Tibial nerve (tissue), 4 donors: ENCODE measurements at places on chromosomes 3 and 15. TPM values are rescaled to one million over a fixed set of nuclear protein-coding genes. Genes with fewer than 3 reads are reported as not detected.

DNA sequence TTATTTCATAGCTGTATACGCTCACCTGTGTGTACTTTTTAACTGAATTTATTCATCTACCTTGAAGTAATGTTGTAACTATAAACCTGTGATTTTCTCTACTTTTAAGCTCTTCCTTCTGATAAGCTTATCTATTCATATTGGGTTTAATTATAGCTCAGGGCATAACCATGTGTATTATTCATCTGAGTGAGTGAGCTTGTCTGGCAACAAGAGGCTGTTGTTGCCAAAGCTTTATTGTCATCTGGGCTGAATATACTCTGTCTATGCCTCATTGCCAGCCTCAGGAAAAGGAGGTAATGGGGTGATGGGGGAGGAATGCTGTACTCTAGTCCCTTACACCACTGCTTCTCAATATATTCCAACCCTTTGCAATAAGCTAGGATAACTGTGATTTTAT, 292.4 kb downstream of the UBE2E2 start:
- DNase-seq: no peak

DNA sequence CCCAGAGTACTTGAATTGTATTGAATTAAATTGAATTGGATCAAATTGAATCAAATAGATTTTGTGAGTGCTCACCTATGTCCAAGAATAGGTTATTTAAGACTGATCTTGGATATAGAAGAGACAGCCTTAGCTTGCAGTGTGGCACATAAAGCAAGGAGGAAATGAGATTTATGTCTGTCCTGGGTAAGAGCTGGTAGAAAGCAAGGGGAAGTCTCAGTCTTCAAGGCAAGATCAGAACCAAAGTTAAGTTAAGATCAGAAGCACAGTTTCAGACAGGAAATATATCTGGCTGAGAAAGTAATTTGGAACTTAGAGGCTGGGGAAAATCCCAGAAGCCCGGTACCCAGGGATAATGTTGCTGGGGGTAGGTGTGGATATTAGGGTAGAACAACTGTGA, 244.4 kb upstream of the ARPP21 start:
- no peak for DNase-seq

DNA sequence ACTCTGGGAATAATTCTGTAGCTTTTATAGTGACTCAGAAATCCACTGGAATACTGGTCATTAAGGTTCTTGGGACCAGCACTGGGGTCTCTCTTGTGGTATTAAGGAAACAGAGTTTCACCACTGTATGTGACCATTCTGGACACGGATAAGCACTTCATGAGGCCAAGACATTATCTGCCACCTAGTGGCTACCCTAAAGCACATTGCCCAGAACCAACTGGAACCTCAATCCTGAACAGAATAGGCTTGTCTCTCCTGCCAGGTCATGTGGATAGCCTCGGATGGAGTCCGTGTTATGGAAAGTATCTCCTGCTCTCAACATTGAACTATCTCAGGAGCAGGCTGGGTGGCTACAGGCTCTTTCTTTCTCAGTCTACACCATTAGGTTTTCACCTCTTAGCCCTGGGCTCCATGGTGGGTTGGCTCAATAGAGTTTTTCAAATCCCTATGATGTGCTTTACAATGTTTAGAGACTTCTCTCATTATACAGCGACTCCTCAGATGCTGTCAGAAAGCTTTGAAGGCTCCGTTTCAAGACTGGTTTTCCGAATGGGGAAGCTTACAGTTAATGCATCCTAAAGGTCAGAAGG, 167.6 kb upstream of the ST8SIA2 start:
- DNase-seq: no peak

DNA sequence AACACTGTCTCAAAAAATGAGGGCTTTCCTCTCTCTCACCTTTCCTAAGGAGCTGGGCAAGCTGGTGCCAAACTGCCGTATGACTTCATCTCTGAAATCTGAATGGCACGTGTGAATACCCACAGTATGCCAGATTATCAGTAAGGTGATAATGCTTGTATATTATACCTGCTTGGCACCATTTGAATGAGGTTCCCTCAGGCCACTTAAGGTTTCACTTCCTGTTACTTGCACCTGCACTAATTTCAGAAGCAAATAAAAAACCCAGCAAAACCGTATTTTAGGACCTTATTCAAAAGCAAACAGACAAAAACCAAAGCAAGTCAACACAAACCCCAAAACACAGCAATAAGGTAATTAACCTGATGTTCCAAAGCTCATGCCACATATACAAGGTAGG, 19.7 kb downstream of the FOXP1 start:
- no peak for DNase-seq

DNA sequence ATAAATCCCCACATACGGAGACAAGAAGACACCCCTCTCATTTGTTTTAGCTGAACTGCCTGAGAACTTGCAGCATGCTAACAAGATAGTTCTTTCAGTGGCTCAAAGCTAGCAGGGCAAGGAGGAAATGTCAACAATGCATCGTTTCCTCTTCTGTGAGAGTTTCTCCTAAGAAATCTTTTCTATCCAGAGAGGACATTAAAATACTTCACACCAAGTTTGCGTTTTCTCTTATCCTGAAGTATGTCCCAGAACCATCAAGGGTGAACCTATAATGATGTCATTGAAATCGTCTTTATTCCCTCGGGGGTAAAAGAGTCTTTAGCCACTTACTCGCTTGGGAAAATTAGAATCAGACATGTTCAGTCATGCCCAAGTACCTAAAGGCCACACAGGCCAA, 541.7 kb upstream of the MDFIC2 start:
- no peak for DNase-seq

- DNase-seq: no peak
Observed at GRCh38 chr3:156637480-156638022, 36.8 kb upstream of the TIPARP start.

DNA sequence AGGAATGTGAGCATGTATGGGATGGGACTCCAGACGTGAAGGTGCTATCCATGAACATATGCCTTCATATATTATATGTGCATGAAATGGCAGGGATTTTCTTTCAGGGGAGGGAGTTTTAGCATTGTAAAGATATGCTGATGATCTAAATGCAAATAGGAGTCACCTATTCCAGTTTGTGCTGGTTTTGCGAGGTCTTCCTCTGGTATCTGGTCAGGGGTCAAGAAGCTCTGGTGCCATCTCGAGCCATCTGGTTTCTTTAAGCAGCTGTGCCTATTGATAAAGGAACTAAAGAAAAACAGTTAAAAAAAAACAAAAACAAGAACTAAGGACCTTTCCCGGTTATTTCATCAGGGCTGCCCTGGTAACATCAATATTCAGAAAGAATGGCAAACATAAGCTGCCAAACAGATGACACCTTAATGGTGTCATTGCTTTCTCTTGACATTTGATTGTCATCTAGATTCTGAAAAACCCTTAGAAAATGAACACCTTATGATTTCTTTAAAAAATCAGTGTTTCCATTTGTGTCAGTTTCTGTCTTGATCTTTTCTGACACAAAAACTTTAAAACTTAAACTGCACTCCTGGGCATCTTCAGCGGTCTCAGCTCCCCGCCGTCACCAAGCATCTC, 22.7 kb downstream of the APH1B start:
- no peak for DNase-seq

DNA sequence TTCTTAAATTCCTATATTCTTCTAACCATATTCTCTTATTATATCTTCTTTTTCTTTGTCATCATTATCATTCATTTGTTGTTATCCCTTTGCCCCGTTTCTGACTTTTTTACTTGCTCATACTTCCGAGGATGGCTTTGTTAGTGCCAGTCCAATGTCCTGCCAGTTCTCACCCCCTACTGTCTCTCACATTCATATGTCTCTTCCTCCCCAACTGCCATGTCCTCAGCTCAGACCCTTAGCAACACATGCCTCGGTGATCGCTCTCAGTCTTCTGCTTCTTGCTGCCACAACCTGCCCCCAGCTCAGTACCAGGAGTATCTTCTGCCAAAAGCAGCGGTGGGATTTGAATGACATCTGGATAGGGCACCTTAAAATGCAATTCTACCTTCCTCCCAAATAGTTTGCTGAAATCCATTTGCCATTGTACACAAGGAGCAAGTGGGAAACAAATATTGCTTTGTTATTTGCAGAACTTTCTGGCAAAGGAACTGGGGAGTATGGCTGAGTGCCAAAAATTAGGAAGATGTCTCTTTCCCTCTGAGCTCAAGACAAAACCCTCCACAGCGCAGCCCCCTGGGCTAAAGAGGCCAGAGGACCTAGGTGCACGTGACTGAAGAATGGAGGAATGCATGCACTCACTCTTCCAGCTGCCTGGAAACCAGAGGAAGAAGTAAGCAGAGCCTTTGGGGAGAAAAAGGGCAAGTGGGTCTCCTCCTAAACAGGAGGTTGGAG, 57.7 kb upstream of the CTNNB1 start:
- no peak for DNase-seq

GRCh38 chr3:30083315-30083714, 523.1 kb upstream of the TGFBR2 start:
- no peak for DNase-seq

GRCh38 chr15:85589851-85590250, 204.9 kb downstream of the KLHL25 start:
- no peak for DNase-seq

DNA sequence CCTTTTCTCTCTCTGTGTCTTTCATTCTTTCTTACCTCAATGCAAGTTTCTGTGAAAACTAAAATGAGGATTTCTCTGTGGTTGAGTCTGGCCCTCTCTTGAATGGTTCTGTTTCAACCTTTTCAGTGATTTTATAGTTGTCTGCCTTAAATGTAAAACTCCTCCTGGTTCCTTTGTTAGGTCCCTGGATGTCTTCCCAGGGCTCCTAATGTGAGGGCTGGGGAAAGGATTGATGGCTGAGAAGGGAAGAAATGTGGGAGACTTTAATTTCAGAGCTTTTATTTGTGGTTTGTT, 90.6 kb upstream of the GRM7 start:
- DNase-seq: no peak

GRCh38 chr3:82461049-82461889, 699.8 kb upstream of the GBE1 start:
- DNase-seq: no peak

DNA sequence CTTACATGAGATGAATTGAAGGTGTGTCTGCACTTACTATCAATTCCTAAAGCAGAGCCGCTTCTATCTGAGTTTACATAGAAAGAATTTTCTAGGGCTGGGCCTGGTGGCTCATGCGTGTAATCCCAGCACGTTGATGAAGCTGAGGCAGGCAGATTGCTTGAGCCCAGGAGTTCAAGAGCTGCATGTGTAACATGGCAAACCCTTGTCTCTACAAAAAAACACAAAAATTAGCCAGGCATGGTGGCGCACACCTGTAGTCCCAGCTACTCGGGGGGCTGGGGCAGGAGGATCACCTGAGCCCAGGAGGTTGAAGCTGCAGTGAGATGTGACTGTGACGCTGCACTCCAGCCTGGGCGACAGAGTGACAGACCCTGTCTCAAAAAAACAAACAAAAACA, 18.1 kb upstream of the ATP13A3 start:
- DNase-seq: no peak

- DNase-seq: no peak
Observed at GRCh38 chr15:58856086-58856485, 77.4 kb downstream of the SLTM start.

GRCh38 chr3:159944781-159945180, 43.9 kb upstream of the IL12A start:
- DNase-seq: no peak

GRCh38 chr15:90184119-90184785, 16.9 kb upstream of the SEMA4B start:
- peak; percentile 73 for DNase-seq

PAK6 gene
- total RNA-seq: not detected

ROPN1B gene
- 8.8 TPM for total RNA-seq

B3GNT5 gene
- 10.3 TPM for total RNA-seq

HESX1 gene
- not detected for total RNA-seq

C3orf22 gene
- total RNA-seq: not detected

MCF2L2 gene
- 1.7 TPM for total RNA-seq

MTHFS gene
- total RNA-seq: 6.9 TPM

CILP gene
- total RNA-seq: 69.5 TPM

SLC22A13 gene
- total RNA-seq: not detected

FAM162A gene
- total RNA-seq: 13.2 TPM

MYL3 gene
- total RNA-seq: 7.6 TPM

SMAD3 gene
- total RNA-seq: 36.3 TPM

SAMMSON gene
- 2.5 TPM for total RNA-seq

ESYT3 gene
- total RNA-seq: 7.3 TPM

PPP1R14D gene
- not detected for total RNA-seq
